ENCODE measurements at places on chromosomes 1 and 21.

DNA sequence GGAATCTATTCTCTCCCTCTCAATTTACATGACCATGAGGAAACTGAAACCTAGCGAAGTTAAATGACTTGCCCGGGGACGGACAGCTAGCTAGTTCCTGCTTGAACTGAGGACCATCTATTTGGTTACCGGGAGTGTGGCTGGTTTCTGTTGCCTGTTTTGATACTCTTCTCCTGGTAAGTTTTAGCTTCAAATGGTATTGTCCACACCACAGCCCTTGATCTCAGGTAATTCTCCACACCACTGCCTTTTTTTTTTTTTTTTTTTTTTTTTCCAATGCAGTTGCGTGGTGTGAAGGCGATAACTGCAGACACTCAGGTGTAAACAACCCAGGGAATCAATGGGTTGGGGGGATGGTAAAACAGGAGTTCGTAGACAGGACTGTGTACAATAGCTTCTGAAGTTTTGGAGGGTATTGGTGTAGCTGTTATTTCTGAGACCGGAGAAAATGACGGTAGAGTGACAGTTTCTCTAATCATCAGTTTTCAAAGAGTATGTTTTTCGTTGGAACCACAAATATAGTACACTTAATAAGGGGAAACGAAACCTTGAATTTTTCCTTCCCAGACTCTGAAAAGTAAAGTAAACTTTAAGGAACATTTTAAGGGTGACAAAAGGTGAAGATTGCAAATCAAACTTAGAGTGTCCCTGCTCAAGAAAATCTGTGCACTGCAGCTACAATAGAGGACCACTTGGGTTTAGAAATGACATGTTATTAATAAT is 125.3 kb upstream of the CACYBP start:
- peak; percentile 80 for DNase-seq

GRCh38 chr1:41381692-41382479 is 20.7 kb downstream of the FOXO6 start:
- DNase-seq, result peak; percentile 28

DNA sequence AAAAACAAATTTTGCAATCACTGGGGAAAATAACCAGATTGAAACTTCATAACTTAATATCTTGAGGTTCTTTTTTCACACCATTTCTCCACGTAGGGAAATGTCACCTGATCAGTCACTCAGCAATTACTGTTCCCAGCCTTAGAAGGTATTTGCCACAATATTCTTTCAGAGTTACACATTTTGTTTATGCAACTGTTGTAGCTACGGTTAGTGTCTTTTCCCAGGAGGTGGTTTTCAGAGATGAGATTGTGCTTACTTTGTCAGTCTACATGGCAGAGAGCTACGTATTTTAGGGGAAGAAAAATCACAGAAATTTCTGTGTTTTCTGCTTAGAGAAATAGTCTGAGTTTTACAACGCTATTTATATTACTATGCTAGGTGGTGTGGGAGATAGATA is 792.8 kb upstream of the B3GALT2 start:
- no peak for DNase-seq

DNA sequence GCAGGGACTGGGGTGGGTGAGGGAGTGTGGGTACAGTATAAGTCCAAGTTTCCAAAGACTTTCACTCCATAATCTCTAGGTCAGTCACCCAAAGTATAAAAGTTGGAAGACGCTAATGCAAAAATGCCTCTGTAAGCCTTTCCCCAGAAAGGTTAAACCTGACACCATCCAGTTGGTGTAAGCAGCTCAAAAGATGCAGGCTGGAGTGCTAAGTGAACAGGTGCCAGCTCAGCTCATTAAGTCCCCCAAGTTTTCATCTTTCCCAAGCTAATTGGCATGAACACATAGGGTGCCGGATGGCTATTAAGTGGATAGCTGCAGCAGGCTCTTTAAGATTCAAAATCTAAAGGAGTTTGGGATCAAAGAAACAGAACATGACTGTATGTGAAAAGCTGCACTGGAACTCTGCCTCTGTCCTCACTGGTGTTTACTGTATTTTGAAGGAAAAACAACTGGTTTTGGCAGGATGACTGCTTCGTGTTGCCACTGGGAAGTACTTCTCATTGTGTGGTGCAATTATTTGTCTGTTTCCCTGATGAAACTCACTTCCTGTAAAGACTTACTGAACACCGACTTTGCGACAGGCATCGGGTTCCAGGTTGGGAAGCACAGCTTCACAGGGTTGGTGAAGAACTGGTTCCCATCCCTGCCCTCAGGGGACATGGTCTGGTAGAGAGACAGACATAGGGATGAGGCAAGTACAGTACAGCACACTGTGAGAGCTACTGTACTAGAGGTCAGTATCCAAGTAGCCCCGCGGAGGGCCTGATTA is 152.7 kb downstream of the DAB1 start:
- no peak for DNase-seq

DNA sequence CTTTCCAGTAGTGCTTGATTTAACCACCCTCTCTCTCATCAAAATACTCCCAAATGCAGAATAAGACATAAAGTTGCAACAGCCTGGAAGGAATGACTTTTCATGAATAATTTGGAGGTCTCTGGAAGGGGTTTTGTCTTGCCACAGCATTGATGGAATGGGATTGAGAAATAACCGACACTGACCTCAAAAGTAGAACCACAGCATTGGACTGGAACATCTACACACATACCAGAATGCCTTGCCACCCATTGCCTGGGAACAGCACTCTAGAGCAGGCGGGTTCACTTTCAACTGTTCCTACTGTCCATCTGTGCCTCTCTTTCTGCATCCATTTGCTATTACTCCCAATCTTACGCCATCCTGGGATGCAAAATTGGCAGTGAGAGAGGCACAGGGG is 149.1 kb upstream of the USP24 start:
- no peak for DNase-seq

Data from NAMALWA (cell line).